Stimulated activated CD4-positive, alpha-beta T cell treated with anti-CD3 and anti-CD28 coated beads, TNF-alpha, amount 100 ng/mL, for 48 hours (primary cell): ENCODE measurements at places on chromosomes 6 and 20.

- no peak for DNase-seq
These were observed 36.0 kb downstream of the PIM1 start for GRCh38 chr6:37205997-37206340.

GRCh38 chr6:164183556-164184123, 769.1 kb downstream of the QKI start:
- DNase-seq: no peak

DNA sequence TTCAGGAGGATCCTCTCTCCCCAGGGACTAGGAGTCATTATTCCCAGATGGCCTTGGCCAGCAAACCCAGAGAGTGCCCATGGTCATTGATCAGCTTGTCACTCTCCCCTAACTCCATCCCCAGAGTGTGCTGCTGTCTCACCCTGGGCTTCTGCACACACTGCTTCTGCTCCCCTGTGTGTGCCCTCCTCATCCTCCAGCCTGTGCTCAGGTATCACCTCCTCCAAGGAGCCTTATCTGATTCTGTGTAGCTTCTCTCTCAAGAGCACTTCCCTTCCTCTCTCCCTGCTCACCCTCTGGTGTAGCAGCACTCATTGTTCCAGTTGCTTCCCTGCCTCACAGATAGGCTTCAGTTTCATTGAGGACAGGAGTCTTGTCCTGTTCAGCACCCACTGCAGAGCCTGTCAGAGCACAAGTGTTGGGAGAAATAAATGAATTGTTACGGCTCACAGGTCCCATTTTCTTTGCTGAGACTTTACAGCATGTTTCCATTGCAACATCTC, 102.4 kb downstream of the JAG1 start:
- DNase-seq: no peak

- DNase-seq: no peak
These were observed 274.1 kb downstream of the TFAP2A start for GRCh38 chr6:10140824-10141223.

GRCh38 chr6:168332020-168332419, 12.4 kb upstream of the DACT2 start:
- no peak for DNase-seq
